ENCODE measurements at places on chromosomes 2 and 18.

- no peak for DNase-seq
Observed at GRCh38 chr2:229176136-229176535, 95.0 kb downstream of the PID1 start.

- no peak for DNase-seq
Observed at GRCh38 chr2:189222468-189223105, 43.0 kb upstream of the COL5A2 start.

DNA sequence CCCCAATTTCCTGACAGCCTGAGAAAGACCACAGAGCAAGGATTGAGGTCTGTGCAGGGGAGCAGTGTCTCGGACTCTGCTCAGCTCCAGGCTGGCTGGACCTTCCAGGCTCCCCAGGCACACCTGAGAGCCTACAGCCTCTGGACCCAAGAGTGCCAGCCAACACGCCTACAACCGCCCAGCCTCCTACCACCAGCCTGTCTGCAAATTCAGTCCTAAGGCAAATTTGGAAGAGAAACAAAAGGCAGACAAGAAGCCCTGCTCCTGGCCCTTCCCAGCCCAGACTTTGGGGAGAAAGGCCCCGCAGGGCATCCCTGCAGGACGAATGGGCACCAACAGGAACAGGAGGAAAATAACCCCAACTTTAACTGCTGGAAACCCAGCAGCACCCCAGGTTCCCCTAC, 1.9 kb downstream of the HS6ST1 start:
- DNase-seq = no peak

- no peak for DNase-seq
Observed at GRCh38 chr18:28669165-28669564, 492.2 kb upstream of the CDH2 start.

DNA sequence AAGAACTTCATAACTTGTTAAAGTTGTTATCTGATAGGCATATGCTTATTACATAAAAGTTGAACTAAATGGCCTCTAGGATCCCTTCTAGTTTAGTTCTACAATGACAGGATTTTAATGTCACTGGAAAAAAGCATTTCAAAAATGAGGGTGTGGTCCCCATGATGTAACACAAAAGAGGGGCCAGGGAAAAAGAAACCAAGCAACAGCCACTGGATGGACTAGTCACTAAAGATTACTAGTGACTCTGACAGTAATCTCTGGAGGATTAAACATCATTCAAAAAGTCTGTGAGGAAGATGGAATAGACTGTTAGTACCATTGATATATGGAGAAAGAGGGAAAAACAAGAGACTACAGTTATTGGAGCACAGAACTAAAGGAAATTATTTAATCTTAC, 22.6 kb downstream of the SEPTIN10 start:
- DNase-seq = no peak

DNA sequence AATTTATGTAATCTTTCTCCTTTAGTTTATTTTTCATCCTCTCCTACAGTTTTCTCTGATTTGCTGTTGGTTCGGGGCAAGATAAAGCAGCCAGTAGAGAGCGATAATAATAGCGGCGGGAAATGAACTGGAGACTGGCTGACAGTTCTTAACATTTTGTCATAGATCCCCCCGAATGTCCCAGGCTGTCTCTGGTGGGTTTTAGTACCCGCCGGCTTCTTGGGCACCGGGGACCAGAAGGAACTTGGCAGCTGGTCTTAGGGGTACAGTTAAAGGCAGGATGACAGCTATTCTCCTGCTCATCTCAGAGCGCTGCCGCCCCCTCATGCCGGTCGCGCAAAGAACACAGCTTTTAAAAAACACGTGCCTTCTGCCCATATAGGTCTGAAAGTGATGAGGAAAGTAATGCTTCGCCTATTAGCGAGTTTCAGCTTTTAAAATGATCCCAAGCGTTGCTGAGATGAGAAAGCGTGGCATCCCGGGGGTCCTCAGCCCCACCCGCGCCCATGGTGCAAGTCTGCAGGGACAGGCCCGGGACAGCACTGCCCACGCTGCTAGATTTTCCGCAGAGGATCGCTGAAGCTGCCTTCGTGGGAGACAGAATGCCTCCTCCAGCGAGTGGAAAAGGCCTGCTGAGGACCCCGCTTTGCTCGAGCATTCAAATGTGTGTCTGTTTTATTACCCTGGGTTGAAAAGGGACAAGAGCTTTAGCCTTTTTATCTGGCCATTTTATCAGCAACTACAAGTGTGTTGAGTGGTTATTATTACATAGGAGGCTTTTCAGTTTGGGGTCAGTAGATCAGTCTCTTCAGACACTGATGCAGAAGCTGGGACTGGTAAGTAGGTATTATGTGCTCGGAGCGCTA, 3.8 kb downstream of the ONECUT2 start:
- DNase-seq = no peak

- no peak for DNase-seq
Observed at GRCh38 chr2:171655586-171655985, 31.7 kb upstream of the DYNC1I2 start.

DNA sequence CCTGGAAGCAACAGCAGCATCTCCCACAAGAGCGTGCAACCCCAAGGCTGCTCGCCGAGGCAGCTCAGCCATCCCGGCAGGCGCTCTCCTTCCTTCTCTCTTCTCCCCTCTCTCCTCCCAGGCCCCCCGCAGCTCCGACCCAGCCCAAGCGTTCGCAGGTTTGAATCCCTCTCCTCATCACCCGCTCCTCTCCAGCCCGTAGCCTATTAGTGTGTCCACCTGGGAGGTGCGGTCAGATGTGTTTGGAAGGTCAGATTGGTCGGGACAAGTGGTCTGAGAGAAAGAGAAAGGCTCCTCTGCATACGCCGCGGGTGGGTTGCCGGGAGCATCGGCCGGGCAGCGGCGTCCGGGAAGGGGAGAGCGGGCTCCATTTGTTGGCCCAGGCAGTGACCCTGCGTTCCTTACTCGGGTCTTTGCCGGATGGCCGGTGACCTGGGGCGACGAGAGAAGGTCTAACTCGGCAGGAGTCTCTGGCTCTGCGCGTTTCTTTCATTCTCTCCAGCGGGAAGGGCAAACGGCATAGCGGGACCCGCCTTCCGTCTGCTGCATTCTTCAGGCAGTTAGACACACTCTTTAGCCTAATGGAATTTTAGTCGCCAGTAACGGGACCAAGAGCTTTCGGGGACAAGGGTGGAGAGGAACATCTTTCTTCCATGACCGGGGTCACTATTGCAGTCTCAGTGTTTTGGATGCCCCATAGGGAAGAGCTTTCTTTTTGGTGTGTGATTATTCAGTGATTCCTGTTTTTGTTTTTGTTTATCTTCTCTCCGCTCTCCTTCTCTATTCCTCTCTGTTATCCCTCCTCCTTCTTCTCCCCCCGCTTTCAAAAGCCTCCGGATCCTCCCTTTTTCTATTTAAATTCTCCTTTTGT, 1.1 kb upstream of the TMEFF2 start:
- DNase-seq = no peak

- DNase-seq = no peak
Observed at GRCh38 chr2:164662066-164662465, 40.8 kb upstream of the GRB14 start.

GRCh38 chr2:15271941-15272542, 289.1 kb downstream of the NBAS start:
- no peak for DNase-seq
